ENCODE measurements at places on chromosomes 7 and 10. TPM values are rescaled to one million over a fixed set of nuclear protein-coding genes. Genes with fewer than 3 reads are reported as not detected.

TMEM213 gene
- total RNA-seq = not detected

TCF7L2 gene
- total RNA-seq = 7.7 TPM

PRXL2A gene
- 39.3 TPM for total RNA-seq

TMEM130 gene
- not detected for total RNA-seq

ENTPD1 gene
- not detected for total RNA-seq

MBL2 gene
- not detected for total RNA-seq

LRGUK gene
- total RNA-seq = not detected

TUBB8 gene
- total RNA-seq = not detected

C10orf143 gene
- total RNA-seq = not detected

LRRC4 gene
- total RNA-seq = 0.39 TPM

STAMBPL1 gene
- 5.2 TPM for total RNA-seq

GPR37 gene
- total RNA-seq = 0.34 TPM

COL28A1 gene
- not detected for total RNA-seq

TFPI2 gene
- 227 TPM for total RNA-seq

BICC1 gene
- total RNA-seq = 10.4 TPM

OIT3 gene
- total RNA-seq = not detected

PIK3CG gene
- not detected for total RNA-seq

PIP gene
- not detected for total RNA-seq

CHCHD2 gene
- 754 TPM for total RNA-seq

NPY gene
- not detected for total RNA-seq

DYDC2 gene
- 0.08 TPM for total RNA-seq

SKIDA1 gene
- total RNA-seq = 0.04 TPM

KAT6B gene
- 6.2 TPM for total RNA-seq

KLLN gene
- total RNA-seq = 0.08 TPM

PTPN20 gene
- total RNA-seq = 6.2 TPM

SLIT1 gene
- total RNA-seq = not detected

NCF1 gene
- 1.9 TPM for total RNA-seq

SMKR1 gene
- not detected for total RNA-seq

SCIN gene
- total RNA-seq = not detected

FAM24B gene
- 4.1 TPM for total RNA-seq

SPDYE3 gene
- total RNA-seq = not detected

C10orf62 gene
- total RNA-seq = not detected

CNPY1 gene
- not detected for total RNA-seq

OLAH gene
- total RNA-seq = 0.55 TPM

HOXA1 gene
- total RNA-seq = 9.6 TPM

GDF10 gene
- total RNA-seq = not detected

SLC16A12 gene
- total RNA-seq = not detected

CYP2C9 gene
- total RNA-seq = not detected

FAM25A gene
- 3.3 TPM for total RNA-seq

All from hair follicular keratinocyte (primary cell).